HEK293T (cell line): ENCODE measurements at places on chromosomes 3 and 15.

GRCh38 chr15:68325726-68326125 lies 48.2 kb downstream of the FEM1B start:
- no peak for DNase-seq

- DNase-seq = peak; percentile 55
These were observed at the start of gene PROK2 for GRCh38 chr3:71784914-71785531. Gene PROK2 (minus strand): TSS chr3:71785148. CDS start chr3:71785052, 96 bp downstream.

DNA sequence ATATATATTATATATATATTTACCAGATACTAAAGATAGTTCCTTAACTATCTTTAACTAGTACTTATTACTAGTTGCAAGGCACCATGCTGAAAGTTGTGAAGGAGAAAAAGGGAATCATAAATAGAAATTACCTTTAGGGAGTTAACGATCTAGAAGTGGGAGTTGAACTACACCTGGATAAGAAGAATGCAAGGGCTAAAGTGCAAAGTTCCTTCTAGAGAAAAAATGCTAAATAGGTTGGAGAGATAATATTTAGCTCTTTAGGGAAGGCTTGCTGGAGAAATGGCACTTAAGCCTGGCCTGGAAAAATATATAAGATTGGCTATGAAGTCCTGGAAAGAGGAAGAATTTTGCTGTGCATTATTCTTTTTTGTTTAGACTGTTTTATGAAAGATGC lies 130.6 kb upstream of the IGSF10 start:
- DNase-seq = no peak

- DNase-seq = no peak
These were observed 359.5 kb upstream of the TMCO5A start for GRCh38 chr15:37574985-37575384.

DNA sequence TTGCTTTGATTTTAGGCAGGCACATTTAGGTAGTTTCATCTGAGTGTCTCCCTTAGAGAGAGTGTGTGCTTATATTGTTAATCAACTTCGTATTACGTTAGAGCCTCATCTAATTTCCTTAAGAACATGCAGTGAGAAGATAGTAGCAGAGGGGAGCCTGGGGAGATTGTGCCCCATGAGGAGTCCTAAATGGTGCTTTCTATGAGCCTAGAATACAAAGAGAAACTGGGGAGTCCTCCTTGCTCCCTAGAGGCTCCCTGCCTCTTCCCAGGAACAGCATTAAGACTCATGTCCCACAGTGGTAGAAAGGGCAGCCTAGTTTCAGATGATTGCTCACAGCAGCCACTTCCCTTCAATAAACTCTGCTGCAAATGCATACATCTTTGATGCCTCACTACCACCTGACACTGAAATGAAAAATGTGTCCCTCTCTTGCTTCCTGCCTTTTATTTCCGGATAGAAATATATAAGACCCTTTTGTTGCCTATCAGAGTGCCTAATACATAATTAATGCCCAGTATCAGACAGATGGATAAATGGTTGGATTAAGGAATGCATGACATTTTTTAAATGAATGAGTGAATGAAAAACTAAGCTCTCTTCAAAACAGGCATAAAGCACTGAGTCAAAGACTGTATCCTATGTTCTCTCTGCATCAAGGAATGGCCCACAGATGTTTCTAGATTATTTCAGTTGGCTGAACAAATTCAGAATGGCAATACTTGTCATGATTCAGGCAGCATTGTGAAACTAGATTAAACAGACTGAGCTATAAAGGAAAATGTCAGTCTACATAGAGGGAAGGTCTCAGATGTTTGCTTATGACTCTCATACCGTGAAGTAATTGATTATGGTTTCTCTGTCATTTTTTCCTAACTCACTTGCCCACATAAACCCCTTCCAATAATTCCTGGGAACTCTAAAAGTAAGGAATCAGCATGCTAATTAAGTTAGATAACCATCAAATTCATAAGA lies 362.1 kb downstream of the LRRC3B start:
- no peak for DNase-seq

- peak; percentile 70 for DNase-seq
These were observed 20.3 kb upstream of the CSPG4 start for GRCh38 chr15:75732809-75733451.

DNA sequence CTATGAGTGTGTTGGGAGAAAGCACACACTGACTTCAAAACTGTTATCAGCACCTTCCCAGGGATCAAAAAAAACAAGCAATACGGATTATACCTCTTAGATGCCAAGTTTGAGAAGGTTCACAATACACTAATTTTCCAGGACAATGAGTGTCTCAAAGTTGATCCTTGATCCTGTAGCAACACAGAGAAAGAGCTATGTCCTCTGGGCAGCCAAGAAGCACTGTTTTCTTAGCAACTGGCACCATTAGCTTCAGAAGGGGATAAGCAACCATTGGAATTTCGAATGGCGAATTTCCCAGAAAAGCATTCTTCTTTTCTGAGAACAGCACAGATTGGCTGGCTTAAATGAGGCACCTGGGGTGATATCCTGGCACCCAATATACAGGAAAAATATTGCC lies 270.3 kb upstream of the RORA start:
- DNase-seq = no peak

- no peak for DNase-seq
These were observed 427 bp downstream of the MBD4 start for GRCh38 chr3:129439226-129439816.

GRCh38 chr15:66601521-66601920 lies 35.7 kb upstream of the LCTL start:
- DNase-seq = no peak

DNA sequence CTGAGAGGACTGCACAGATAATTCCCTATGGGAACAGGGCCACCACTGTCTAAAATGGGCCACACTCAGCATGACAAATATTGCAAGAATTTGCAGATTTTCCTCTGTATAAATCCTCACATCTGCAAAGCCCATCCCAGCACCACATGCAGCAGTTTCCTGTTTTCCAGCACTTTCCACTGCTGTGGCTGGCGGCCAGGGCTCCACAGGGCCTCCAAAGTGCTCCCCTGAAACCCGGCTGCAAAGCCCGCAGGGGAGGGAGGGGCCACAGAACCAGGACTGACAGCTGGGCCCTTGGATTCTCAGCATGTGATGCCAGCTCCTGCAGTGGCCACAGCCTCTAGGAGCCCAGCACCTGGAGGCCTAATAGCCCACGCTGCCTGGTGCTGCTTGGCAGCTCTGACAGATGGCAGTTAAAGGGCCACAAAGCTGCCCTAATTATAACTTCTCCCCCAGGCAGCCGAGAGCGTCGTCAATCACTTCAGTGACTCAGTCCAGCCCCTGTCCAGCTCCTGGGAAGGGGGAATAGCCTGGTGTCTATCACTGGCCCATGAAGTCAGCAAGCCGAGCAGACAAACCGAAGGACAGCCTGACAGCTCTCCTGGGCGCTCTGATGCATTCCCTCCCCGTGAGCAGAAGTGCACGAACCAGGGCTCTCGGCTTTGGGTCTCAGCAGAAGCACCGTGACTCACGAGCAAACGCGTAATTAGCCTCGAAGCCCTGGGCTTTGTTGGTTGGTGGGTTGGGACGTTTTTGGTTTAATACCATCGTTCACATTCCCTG lies 4.7 kb downstream of the LRRC15 start:
- DNase-seq = no peak

- no peak for DNase-seq
These were observed 288.7 kb upstream of the ADAMTS9 start for GRCh38 chr3:64976456-64976855.

- no peak for DNase-seq
These were observed 6.3 kb downstream of the TBL1XR1 start for GRCh38 chr3:177190756-177191681.

DNA sequence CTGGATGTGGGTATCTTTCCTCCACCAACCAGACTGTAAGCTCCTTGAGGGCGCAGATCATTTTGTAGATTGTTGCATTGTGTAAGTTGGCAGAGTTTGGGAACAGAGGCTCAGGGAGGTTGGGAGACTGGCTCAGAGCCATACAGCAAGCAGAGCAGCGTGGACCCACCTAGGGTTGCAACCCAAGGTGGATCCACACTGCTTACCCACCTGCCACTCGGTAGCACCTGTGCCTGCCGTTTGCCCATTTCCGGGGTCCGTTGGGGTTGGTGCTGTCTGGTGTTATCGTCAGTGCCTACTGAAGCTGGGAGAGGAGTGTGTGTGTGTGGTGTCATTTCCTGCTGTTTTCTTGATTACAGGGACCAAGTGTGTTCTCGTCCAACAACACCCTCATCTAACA lies 19.0 kb downstream of the SMAD6 start:
- no peak for DNase-seq

GRCh38 chr3:181726351-181727330 lies 14.9 kb downstream of the SOX2 start:
- DNase-seq = no peak

- DNase-seq = no peak
These were observed 10.0 kb downstream of the ATP13A3 start for GRCh38 chr3:194476784-194477183.

DNA sequence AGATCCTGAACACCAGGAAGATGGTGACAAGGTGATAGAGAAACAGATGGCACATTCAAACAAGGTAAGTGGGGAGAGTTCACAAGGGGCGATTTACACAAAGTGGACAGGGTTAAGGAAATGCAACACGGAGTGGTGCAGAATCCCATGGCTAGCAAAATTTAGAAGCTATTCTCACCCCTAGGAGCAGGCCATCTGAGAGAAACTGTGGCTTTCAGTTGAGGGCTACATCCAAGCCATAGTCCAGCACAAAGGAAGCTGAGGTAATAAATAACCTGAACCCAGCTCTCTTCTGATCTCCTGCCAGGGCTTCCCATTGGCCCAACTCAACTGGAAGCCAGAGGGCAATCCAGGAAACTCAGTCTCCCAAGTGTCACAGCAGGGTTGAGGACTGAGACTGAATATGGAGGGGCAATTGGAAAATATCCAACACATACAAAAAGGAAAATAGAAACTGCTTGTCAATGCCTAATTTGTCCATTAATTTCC lies 1.2 kb upstream of the ZNF445 start:
- DNase-seq = no peak

- no peak for DNase-seq
These were observed 28.7 kb downstream of the LRRK1 start for GRCh38 chr15:100947760-100948429.

GRCh38 chr15:72387741-72388140 lies 10.4 kb upstream of the TMEM202 start:
- DNase-seq = no peak

GRCh38 chr15:60476713-60477112 lies 2.2 kb downstream of the ICE2 start:
- DNase-seq = no peak

- DNase-seq = no peak
These were observed 57.8 kb downstream of the NEK10 start for GRCh38 chr3:27311400-27311799.

DNA sequence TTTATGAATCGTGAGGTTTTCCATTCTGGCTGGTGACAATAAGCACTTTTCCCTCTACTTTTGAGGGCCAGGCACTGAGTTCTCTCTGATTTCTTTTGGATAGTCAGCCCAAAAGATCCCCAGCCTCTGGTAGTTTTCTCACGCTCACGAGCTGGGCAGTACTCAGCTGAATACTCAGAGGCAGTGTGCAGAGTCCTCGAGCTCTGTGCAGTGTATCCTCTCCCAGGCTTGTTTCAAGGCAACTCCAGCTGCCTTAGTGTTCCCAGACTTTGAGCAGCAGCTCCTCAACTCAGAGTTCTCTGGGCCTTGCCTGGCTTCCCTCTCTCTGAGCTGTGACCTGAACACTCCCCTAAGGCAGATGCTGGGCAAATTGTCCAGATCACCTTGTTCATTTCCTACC lies 59.1 kb upstream of the IQSEC1 start:
- no peak for DNase-seq

DNA sequence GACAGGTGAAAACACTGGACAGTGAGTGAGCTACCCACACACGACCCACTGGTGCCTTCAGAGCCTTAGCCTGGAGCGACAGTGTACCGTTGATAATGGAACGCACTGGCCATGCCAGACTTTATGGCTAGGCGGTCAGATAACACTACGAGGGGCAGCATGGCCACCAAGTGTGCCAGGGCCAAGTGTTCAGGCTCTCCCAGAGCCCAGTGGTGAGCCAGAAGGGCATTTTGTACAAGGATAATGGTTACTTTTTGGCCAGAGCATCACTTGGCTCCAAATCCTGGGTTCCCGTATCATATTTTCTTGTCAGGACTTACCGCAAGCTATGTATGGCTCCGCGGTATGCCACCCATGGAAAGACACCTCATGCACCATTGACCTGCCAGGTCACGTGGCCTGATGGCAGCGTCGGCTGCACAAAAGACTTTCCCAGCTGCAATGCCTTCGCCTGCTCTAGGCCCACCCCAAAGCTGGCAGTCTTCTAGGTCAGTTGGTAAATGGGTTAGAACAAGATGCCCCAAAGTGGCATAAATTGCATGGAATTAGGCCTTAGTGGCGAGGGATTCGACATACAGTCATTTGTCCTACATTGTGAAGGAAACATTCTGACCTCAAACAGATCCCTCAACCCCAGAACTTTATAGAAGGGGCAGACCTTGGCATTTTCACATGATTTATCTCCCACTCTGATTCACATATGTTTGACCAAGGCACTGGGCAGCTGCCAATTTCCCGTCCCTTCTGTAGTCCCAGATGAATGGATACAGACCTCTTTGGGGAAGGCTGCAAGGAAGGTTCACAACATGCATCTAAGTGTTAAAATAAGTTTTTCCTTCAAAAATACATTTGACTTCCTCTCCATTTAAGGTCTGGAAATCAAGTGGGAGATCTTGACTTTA lies 12.2 kb upstream of the SLC28A1 start:
- no peak for DNase-seq

- DNase-seq = no peak
These were observed 11.4 kb downstream of the KLF15 start for GRCh38 chr3:126345641-126346460.

DNA sequence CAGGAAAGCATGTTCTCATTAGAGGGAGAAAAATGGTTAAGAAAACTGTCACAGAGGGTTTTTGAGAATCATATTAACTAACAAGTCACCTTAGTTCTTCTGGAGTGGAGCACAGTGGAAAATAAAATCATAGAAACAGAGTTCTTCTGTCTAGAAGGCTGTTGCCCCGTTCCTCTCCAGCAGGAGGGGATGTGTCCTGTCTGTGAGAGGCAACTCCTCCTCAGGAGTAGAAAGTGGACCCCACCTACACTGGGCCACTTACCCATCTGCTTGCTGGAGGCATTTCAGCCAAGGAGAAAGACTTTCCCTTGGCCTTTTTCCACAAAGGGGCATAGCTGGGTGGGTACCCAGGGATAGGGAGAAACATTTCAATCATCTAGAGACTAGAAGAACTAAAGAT lies 106.6 kb downstream of the SSR3 start:
- peak; percentile 65 for DNase-seq

DNA sequence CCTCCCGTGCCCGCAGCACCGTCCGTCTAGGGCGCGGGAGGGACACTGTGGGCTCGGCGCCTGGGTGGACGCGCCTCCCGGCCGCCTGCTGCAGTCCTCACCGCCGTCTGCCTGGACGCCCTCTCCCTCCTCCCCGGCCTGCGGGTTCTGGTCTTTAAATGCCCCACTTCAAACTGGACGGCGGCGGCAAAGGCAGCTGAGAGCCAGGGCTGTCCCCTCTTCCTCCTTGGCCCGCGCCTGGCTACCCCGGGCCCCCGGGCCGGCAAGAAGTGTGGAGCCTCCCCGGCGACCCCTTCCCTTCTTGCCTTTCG lies 426 bp downstream of the CBLB start:
- DNase-seq = peak; percentile 42

- DNase-seq = no peak
These were observed 138.7 kb upstream of the CBLB start for GRCh38 chr3:106007512-106007911.
